ENCODE measurements at places on chromosomes 5 and 9.

DNA sequence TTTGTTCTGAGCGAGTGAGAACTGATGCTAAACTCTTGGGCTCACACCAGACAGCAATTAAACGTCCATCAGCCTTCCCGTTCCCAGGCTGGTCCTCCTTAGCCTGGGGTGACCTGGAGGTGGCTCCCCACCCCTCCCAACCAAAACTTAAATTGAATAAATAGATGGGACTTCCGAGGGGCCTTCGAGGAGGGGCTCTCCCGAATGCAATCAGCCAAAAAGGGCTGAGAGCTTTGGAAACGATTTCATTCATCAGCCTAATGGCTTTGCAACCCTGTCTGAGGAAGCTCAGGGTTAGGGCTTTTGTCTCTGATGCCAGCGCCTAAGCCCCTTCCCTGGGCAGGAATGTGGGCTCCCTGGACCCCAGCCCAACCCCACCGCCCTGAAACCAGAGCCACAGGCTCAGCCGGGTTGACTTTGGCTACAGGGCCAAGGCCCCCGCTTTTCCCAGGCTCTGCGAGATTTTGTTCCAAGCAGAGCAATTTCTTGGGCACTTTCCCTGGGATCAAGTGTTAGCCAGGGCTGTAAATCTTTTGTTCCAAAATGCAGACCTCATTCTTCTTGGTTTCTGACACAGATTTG is 29.2 kb downstream of the LHX3 start:
- DNase-seq: no peak

DNA sequence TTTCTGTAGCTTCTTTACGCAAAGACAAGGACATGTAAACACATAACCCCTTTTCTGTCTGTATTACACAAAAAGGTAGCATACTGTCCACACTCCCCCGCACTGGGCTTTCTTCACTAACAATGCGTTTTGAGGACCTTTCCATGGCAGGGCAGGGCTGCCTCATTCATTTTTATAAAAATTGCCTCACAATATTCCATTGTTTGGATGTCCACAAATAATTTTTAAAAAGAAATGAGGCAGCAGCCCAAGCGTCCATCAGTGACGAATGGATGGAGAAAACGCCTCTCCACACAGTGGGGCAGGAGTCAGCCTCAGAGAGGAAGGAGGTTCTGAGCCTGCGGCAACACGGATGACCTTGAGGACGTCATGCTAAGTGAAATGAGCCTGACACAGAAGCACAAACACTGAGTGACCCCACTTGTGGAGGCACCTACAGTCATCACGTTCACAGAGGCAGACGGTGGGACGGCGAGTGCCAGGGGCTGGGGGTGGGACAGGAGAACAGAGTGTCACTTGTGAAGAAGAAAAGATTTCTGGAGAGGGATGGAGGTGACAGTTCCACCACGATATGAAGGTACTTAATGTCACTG is 67.8 kb downstream of the RASGEF1C start:
- no peak for DNase-seq

DNA sequence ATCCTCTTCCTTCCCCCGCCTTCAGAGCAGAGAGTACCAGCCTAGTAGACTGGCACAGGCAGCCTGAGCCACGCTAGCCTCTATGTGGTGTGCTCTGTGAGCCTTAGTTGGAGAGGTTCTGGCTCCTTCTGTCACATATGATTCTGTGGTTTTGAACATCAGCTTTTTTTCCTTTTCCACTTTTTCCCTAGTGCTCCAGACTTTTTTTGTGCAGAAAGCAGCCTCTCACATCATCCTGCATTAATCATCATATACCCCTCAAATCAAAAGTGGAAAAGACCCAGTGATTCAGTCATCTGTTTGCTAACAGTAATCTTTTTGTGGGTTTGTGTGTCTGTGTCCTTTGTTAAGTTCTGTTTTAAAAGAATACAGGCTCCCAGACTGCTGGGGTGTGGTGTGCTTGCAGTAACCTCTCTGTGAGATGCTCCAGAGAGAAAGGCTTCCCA is 663.9 kb upstream of the RGMB start:
- DNase-seq: no peak

DNA sequence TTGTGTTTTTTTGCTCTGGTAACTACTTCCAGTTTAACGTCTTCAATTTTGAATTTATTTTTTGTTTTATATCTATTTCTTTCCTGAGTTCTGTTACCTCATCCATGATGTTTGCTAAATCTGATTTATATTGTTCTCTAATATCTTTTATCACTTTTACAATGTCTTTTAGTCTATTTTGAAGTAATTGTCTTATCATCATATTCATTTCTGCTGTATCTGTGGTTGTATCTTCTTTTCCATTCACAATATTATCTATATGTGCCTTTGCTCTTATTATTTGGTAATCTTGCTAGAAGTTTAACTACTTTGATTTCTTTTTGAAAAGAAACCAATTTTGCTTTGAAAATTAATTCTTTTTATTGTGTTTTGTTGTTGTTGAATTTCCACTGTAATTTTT is 43.6 kb downstream of the OSMR start:
- no peak for DNase-seq

GRCh38 chr9:19358701-19359100 is 21.3 kb downstream of the RPS6 start:
- DNase-seq: no peak

GRCh38 chr5:151053796-151054462 is 26.9 kb downstream of the TNIP1 start:
- DNase-seq: no peak

DNA sequence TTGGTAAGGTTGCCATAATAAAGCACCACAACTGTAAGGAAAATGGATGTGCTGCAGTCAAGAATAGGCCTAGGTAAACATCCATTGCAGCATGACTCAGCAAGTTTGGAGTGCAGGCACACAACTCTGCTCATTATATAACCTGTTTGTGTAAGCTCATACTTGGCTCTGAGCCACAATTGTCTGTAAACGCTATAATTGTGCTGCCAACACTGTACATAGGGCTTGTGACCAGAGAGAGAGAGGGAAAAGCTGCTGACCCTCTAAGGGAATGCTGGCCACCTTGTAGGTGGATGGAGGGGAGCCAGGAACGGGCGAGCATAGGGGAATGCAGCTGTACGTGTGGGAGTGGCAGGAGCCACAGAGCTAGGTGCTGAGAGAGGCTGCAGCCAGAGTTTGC is 2186.5 kb upstream of the ACO1 start:
- no peak for DNase-seq

DNA sequence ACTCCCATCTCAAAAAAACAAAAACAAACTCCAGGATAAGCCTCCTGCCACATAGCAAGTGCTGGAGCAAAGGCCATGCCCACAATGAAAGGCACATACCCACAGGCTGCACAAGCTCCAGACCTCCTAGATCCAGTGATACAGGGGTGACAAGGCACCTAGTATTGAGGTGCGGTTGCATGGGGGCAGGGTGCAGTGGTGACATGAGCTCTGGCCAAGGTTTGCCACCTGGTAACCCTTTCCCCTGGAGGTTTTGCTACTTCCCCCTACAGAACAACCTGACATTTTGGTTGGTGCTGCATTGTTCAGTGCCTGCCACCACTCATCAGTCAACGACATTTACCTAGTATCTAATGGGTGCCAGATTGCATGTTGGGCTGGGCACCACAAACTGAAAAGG is 14.5 kb downstream of the CDKN2AIPNL start:
- DNase-seq: no peak

DNA sequence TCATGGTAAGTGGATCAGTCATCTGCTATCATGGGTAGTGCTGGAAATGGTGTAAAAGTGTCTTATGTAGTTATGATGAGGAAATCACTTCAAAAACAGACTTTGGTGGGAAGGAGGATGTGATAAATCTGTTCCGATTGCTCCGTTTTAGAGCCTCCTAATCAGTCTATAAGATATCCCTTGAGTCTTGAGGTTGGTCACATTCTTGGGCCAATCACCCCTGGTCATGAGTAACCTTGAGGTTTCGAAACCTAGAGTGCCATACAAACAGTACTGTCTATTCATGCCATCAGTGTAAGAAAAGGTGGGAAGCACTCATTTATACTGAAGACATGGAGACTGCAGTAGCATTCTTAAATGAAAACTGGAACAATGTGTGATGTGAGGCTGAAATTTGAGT is 45.8 kb downstream of the LRRTM2 start:
- DNase-seq: no peak

DNA sequence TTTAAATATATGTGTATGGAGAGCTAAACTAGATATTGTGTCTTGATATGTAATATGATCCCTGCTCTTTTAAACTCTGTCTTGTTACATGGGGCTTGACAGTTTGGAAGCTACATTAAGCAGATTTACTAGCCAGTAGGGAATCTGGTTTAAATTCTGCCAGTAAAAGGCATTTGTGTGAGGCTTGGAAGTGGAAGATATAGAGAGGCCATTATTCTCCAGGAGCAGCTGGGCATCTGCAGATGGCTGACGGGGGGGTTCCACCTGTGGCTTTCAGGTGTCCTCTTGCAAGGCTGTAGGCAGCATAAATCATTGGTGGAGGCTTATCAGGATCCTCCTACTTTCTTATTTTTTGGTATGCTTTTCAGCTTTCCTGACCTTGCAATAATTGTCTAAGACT is 179.1 kb upstream of the FBXL7 start:
- no peak for DNase-seq

- DNase-seq: no peak
Measured at GRCh38 chr5:177094224-177095087, 7.7 kb downstream of the FGFR4 start.

GRCh38 chr9:34560599-34561214 is 28.8 kb downstream of the CNTFR start:
- no peak for DNase-seq

- DNase-seq: no peak
Measured at GRCh38 chr9:137514691-137515337, 35.4 kb downstream of the PNPLA7 start.

DNA sequence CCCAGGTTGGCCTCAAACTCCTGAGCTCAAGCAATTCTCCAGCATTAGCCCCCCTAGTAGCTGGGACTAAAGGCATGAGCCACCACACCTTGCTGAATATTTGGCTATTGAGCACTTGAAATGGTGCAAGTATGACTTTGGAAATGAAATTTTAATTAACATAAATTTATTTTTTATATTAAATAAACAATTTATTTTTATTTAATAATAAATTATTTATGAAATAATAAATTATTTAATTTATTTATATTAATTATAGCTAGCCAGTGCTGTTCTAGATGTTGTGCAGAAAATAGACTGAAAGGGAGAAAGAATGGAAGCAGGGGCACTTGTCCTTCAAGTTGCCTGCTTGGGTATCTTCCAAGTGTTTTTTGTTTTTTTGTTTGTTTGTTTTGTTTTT is 40.0 kb upstream of the CTNNA1 start:
- DNase-seq: no peak

DNA sequence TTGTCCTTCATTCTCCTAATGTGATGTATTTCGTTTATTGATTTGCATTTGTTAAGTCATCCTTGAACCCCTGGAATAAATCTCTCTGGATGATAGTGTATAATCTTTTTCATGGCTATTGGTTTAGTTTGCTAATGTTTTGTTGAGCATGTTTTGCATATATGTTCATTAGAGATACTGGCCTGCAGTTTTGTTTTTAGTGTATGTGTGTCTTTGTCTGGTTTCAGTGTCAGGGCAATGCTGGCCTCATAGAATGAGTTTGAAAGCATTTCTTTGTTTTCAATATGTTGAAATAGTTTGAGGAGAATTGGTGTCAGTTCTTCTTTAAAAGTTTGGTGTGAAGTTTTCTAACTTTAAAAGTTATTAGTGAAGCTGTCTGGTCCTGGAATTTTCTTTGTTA is 149.6 kb upstream of the ATP10B start:
- DNase-seq: no peak

GRCh38 chr5:1998716-1999317 is 116.1 kb upstream of the IRX4 start:
- DNase-seq: no peak

DNA sequence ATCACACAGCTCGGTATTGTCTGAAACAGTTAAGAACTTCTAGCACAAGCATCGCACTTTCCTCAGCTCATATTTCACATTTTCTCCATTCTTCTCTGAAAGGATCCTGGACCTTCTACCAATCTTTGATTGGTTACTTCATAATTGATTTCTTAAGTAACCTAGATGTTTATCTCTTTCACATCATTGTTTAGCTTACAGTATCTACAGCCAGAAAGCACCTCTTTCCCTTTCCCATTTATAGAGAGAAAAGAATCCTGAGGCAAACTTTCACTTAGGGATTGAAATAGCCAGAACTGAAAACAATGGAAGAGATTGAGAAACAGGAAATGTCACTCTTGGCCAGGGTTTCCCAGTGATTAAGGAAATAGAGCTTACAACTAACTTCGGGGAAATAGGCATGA is 2.5 kb downstream of the IL33 start:
- DNase-seq: no peak

DNA sequence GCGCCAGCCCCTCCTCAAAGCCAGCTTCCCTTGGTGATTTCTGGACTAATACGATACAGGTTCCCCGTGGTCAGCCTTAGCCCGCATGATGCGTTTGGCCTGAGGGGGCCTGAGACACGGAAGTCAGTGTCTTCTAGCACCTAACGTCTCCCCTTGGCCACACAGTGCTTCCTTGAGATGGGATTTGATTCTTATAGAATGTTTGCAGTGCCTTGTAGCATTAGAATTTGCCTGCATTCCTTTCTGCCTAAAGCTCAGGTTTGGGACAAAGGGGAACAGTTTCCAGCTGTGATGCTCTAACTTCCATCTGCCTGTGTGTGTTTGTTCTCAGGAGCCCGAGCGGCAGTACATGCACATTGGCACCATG is 34.4 kb downstream of the CFAP90 start:
- DNase-seq: no peak

DNA sequence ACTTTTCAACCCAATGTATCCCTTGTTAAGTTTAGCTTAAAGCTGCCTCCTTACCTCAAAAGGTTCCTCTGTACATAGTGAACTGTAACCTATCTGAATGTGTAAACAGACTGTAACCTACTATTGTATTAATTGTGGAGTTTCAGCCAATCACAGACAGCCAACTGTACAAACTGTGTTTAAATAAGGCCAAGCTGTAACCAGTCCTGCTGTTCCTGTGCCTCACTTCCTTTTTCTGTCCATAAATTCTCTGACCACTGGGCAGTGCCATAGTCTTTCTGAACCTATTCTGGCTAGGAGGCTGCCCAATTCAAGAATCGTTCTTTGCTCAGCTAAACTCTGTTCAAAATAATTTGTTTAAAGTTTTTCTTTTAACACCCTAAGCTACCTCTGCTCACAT is 74.7 kb upstream of the DAPK1 start:
- DNase-seq: no peak

DNA sequence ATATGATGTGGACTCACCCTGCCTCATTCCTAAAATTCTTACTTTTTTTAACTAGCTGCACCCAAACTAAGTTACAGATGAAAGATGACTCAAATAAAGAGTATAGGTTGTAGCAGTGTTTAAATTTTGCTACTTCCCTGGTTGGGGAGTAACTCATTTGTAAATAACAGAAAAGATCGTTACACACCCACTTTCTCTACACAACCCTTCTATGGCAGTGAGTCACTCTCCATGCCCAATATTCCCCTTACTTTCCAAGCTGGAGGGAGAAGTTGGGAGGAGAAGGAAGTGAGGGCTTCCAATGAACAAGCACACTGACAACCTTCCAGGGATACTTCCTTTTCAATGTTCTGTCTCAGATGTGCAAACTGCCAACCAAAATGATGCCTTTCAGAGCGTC is 1.9 kb downstream of the RASEF start:
- no peak for DNase-seq

Measured in stimulated activated CD8-positive, alpha-beta memory T cell treated with anti-CD3 and anti-CD28 coated beads, Interleukin-2, amount 100 ng/mL, for 1 hour (primary cell).